ENCODE measurements at places on chromosomes 3 and 15.

GRCh38 chr3:188197388-188197847, 43.5 kb downstream of the LPP start:
- DNase-seq = no peak

DNA sequence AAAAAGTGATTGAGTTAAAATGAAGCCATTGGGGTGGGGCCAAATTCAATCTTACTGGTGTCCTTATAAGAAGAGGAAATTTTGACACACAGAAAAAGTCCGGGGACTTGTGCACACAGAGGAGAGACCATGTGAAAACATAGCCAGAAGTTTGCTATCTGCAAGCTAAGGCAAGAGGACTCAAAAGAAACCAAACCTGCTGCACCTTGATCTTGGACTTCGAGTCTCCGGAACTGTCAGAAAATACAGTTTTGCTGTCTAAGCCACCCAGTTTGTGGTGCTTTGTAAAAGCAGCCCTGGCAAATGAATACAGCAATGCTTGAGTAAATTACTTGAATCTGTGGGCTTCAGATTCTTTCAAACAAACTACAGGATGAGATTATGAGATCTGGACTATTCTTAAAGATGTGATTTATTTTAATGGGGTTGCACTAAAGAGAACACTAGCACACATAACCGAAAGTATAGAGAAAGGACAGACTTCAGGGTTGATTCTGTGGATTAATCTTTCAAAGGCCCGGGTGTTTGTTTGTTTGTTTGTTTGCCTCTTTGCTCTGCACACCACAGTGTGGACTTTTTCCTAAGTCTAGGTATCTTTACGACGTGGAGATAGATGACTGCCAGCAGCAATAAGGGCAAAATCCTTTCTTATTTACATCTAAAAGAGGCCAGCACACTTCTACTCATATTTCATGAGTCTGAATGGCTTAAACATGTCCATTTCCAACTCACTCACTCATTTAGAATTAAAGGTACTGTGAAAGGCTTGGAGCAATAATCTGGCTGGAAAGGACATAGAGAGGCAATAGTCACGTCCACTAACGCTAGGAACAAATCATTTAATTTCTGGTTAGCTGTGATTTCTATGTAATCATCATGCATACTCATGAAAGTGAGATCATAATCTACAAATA, 53.9 kb upstream of the SSR3 start:
- DNase-seq = no peak

DNA sequence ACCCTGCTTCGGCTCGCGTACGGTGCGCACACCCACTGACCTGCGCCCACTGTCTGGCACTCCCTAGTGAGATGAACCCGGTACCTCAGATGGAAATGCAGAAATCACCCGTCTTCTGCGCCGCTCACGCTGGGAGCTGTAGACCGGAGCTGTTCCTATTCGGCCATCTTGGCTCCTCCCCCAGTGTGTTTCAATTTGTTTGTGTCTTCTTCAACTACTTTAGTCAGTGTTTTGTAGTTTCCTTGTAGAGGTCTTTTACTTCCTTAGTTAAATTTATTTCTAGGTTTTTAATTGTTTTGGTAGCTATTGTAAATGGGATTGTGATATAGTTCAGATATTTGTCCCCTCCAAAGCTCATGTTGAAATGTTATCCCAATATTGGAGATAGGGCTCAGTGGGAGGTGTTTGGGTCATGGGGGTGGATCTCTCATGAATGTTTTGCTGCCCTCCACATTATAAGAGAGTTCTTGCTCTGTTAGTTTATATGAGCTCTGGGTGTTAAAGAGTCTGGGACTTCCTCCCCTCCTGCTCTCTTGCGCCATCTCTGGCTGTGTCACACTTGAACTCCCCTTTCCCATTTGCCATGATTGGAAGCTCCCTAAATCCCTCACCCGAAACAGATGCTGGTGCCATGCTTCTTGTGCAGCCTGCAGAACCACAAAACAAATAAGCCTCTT, 304.4 kb downstream of the DOCK3 start:
- DNase-seq = no peak

DNA sequence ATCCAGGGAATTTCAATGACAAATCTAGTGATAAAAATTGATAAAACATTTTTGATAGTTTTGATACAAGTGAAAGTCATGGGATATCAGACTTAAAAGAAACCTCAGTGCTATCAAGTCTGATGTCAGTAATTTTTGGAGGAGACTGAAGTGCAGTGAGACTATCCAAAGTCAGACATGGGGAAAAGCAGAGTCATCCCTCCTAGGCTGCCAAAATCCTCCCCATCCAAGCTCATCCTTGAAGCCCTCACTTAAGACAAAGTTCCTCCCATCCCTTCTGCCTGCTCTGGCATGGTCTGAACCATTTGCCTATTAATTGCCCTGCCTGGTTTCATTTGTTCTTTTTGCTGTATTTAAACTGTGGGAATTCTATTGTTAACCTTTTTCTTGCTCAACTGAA, 456.9 kb upstream of the UBE2E2 start:
- no peak for DNase-seq

- no peak for DNase-seq
Measured at GRCh38 chr3:190210608-190211007, 89.9 kb upstream of the P3H2 start.

DNA sequence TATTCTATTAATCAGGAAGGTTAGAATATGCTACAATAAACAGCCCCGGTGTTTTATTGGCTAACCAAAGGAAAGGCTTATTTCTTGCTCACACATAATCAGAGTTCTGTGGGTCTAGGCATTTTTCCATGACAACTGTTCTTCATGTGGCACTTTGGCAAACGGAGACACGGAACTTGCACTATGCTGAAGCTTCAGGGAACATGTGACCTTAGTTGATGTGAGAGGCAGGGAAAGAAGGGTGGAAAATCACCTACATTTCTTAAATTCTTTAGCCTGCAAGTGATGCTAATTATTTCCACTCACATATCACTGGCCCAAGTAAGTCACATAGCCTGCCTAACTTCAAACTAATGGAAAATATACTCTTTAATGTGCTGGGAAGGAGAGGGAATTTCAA, 344.6 kb downstream of the SV2B start:
- no peak for DNase-seq
